ENCODE measurements at places on chromosomes 7 and 10. TPM values are rescaled to one million over a fixed set of nuclear protein-coding genes. Genes with fewer than 3 reads are reported as not detected.

GRCh38 chr7:77409005-77409738 is 7.0 kb downstream of the GSAP start:
- no peak overlapping the region for H3K27ac ChIP-seq
- no peaks in the 10 kb centered on the region for H3K36me3 ChIP-seq
- H3K4me1 ChIP-seq: no peaks in the 10 kb centered on the region
- DNase-seq: no peak
- H3K4me3 ChIP-seq: no peak overlapping the region

DNA sequence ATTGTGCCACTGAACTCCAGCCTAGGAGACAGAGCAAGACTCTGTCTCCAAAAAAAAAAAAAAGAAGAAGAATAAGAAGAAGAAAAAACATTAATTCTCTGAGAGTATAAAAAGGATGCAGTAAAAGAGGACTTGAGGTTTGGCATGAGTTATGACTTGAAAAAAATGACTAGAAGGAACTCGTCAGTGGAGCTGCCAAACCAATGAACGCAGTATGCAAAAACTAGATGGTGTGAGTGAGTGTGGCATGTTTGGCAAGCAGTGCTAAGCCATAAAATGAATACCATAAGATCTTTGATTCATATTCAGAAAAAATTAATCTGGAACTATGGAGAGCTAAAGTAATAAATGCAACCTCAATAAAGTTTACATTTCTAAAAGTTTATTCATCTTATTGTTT is 68.6 kb upstream of the MEOX2 start:
- no peaks in the 10 kb centered on the region for H3K4me1 ChIP-seq
- H3K27me3 ChIP-seq: no peaks in the 10 kb centered on the region
- no peak for DNase-seq
- H3K36me3 ChIP-seq: no peaks in the 10 kb centered on the region

DNA sequence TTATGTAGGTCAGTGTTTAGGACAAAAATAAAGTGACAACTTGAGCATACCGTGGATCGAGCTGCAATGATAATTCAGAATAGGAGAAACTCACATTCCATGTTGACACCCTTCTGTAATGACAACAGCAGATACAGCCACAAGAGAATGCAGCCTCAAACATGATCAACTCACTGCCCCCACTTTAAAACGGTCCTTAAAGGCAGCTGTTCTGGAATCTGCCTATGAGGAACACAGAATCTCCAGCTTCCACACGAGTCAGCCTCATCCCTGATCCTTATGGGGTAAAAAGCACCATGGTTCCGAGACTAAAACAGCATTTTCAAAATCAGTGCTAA is 32.5 kb upstream of the DAGLB start:
- H3K27ac ChIP-seq: peak overlapping the region; percentile 2
- no peaks in the 10 kb centered on the region for H3K27me3 ChIP-seq
- DNase-seq: no peak

DNA sequence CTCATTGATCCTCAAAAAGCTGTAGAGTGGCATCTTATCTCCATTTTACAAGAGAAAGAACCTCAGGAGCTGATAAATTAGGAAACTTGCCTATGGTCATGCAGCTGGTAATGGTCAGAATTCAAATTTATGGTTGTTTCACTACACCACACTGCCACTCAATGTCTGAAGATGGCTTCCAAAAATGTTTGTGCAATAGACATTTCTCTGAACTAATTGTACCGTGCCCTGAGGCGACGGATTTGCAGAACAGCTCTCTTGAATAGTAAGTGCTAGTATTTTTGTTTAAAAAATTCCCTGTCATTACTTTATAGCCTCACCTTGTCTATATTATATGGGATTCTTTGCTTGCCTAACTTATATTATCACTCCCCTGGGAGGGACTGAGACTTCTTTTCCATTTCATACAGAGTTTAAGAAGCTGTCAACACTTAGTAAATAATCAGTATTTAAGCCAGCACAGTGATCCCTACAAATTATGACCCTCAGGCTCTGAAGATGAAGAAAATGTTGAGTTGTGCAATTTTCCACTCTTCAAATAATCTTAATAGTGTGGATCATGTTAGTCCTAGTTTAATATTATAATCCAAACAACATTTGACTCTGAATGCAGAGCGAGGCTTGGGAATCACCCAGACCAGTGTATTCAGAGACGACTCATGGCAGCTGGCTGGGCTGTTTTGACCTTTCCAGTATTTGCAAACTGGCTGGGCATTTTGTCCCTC is 346.6 kb downstream of the PTEN start:
- no peak for DNase-seq
- H3K36me3 ChIP-seq: no peaks in the 10 kb centered on the region
- H3K27me3 ChIP-seq: no peaks in the 10 kb centered on the region
- H3K4me3 ChIP-seq: no peak overlapping the region

DNA sequence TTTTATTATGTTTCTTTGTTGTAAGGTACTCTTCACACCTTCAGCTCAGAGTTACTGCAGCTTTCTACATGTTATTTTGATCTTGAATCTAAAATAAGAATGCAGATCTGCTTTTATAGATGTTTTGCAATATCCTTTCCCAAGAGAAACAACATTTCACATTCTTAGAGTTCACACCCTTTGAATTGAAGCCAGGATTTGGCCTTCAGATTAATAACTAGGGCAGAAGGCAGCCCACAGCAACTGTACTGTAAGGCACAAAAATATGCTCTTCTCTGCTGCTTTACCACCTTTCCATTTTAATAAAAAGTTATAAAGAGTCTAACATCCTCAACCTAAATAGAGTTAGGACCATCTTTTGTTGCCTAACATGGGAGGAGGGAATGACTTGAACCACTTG is 224.7 kb downstream of the LHFPL3 start:
- H3K4me3 ChIP-seq: no peak overlapping the region
- H3K27me3 ChIP-seq: no peaks in the 10 kb centered on the region
- no peak overlapping the region for H3K27ac ChIP-seq

- no peaks in the 10 kb centered on the region for H3K36me3 ChIP-seq
- no peak overlapping the region for H3K4me3 ChIP-seq
- H3K27ac ChIP-seq: no peak overlapping the region
- no peak for DNase-seq
- H3K27me3 ChIP-seq: no peaks in the 10 kb centered on the region
Observed at GRCh38 chr10:86317949-86318725, 48.5 kb downstream of the GRID1 start.

Gene OLAH
- not detected for total RNA-seq

Gene NEUROD6
- not detected for total RNA-seq

GRCh38 chr10:62852961-62853702 is 37.0 kb upstream of the EGR2 start:
- H3K4me3 ChIP-seq: no peak overlapping the region
- H3K4me1 ChIP-seq: no peaks in the 10 kb centered on the region
- H3K36me3 ChIP-seq: no peaks in the 10 kb centered on the region

Gene LBX1
- not detected for total RNA-seq

DNA sequence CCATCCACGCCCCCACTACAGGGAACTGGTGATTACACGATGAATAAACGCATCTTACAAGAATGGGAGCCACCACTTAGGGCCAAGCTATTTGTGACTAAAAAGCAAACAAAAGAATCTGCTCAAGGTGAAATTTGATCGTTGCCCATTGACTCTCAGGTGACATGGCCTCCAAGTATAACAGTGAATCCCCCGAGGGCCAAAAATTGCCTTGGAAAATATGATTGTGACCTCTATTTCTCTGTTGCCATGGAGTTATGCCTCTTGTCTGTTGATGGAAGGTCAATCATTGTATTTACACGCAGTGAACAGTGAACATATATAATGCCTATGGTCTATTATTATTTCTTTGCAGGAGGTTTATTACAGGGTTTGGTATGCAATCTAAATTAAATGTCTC is 282.3 kb downstream of the KLF6 start:
- no peaks in the 10 kb centered on the region for H3K4me1 ChIP-seq
- H3K27me3 ChIP-seq: no peaks in the 10 kb centered on the region
- no peak overlapping the region for H3K4me3 ChIP-seq
- no peak overlapping the region for H3K27ac ChIP-seq

GRCh38 chr10:132185601-132186487 is 904 bp upstream of the DPYSL4 start:
- no peaks in the 10 kb centered on the region for H3K4me1 ChIP-seq
- H3K4me3 ChIP-seq: no peak overlapping the region
- H3K27me3 ChIP-seq: peaks cover 7% of the 10 kb centered on the region

Gene MACROH2A2
- total RNA-seq: 13.1 TPM

DNA sequence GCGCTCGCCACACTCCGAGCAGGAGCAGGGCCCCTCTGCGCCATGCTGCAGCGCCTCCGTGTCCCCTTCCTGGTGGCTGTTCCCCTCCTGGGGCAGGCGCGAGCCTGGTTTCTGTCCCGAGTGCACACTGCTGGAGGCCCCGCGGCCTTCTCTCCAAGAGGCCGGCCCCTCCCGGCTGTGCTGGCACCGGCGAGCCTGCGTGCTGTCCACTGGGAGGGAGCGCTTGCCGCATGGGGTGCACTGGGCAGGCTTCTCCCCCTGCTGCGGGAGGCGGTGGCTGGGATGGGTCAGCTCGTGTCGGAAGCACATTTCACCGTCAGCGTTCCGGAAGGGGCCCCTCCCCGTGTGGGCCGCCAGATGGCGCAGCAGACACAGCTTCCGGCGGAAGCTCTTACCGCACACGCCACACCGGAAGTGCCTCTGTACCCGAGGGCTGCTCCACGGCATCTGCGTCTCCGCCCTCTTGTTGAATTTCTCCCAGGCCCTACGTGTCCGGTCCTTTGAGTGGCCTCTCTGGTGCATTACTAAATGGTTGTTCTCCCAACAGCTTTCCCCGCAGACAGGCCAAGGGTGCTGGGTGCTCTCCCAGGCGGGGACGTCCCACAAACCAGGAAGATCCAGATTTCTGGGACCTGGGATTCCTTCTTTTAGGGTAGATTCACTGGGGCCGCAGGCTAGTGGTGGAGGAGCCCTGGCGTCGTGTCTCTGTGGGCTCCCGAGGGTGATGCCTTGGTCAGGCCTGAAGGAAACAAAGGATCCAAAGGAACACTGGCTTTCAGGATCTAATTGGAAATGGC is 18.7 kb downstream of the ZNF786 start:
- H3K4me3 ChIP-seq: no peak overlapping the region
- H3K27ac ChIP-seq: no peak overlapping the region
- DNase-seq: no peak
- no peaks in the 10 kb centered on the region for H3K27me3 ChIP-seq
- no peaks in the 10 kb centered on the region for H3K4me1 ChIP-seq

Gene PPP1R17
- not detected for total RNA-seq

Gene NUP42
- 20.6 TPM for total RNA-seq

Gene ZP3
- total RNA-seq: not detected

Gene EFCAB10
- total RNA-seq: not detected

DNA sequence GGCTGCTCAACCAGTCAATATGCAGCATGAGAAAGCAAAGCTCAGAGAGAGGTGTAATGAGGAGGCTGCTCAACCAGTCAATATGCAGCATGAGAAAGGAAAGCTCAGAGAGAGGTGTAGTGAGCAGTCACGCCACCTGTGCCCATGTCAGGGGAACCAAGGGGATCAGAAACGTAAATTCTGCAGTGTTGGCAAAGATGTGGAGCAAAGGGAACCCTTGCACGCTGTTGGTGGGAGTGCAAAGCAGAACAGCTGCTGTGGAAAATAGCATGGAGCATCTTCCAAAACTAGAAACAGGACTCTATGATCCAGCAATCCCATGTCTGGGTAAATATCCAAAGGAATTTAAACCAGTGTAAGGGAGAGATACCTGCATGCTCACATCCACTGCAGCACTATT is 194.9 kb downstream of the DIP2C start:
- no peaks in the 10 kb centered on the region for H3K27me3 ChIP-seq
- no peaks in the 10 kb centered on the region for H3K36me3 ChIP-seq
- peaks cover 11% of the 10 kb centered on the region for H3K4me1 ChIP-seq
- DNase-seq: no peak
- no peak overlapping the region for H3K4me3 ChIP-seq
- no peak overlapping the region for H3K27ac ChIP-seq

DNA sequence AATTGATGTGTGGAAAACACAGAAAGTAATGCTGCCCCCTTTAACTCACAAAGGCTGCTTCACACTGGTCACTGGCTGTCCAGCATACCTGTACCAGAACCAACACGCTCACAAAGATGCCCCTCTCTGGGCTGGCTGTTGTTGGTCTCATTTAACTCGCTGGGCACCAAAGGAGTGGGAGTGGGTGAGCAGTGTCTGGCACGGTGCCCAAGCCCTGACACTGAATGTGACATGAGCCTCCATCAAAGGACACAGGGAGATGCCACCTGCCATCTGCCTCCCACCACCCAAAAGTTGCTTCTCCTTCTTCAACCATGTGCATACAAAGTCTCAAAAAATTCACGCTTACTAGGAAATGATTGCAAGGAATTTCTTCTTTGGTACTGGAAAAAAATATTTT is 86.8 kb downstream of the FGFR2 start:
- no peaks in the 10 kb centered on the region for H3K36me3 ChIP-seq
- no peak overlapping the region for H3K27ac ChIP-seq
- no peak overlapping the region for H3K4me3 ChIP-seq
- DNase-seq: no peak
- no peaks in the 10 kb centered on the region for H3K27me3 ChIP-seq

- no peaks in the 10 kb centered on the region for H3K36me3 ChIP-seq
- no peak overlapping the region for H3K4me3 ChIP-seq
- H3K27me3 ChIP-seq: no peaks in the 10 kb centered on the region
- no peak for DNase-seq
- H3K4me1 ChIP-seq: no peaks in the 10 kb centered on the region
- no peak overlapping the region for H3K27ac ChIP-seq
Observed at GRCh38 chr7:72337390-72338167, 74.6 kb downstream of the CALN1 start.

Gene ARF5
- 273 TPM for total RNA-seq

GRCh38 chr10:73810735-73811465 is 498 bp downstream of the NDST2 start:
- no peaks in the 10 kb centered on the region for H3K36me3 ChIP-seq
- H3K27me3 ChIP-seq: no peaks in the 10 kb centered on the region
- H3K27ac ChIP-seq: peak overlapping the region; percentile 88
- H3K4me1 ChIP-seq: no peaks in the 10 kb centered on the region
- DNase-seq: no peak

DNA sequence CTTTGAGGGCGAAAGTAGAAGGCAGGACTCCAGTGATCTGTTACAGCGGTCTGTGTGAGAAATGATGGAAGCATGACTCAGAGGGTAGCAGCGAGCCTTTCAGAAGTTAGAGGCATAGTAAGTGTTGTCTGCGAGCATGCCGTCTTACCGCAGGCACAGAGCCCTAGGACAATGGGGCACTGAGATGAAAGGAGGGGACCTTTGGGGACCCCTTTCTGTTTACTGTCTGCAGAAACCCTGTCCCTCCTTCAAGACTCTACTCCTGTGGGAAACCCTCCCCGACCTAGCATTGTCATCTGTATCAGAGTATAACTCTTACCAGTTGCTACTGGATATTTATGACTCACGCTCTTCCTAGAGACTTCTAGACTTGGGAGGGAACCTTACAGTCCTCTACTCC is 87.2 kb upstream of the AGK start:
- no peaks in the 10 kb centered on the region for H3K27me3 ChIP-seq
- no peaks in the 10 kb centered on the region for H3K36me3 ChIP-seq
- no peak overlapping the region for H3K4me3 ChIP-seq
- no peak overlapping the region for H3K27ac ChIP-seq
- H3K4me1 ChIP-seq: no peaks in the 10 kb centered on the region

Measured in uterus (tissue), 4 donors.